T-helper 2 cell (primary cell): ENCODE measurements at places on chromosomes 3 and 15.

DNA sequence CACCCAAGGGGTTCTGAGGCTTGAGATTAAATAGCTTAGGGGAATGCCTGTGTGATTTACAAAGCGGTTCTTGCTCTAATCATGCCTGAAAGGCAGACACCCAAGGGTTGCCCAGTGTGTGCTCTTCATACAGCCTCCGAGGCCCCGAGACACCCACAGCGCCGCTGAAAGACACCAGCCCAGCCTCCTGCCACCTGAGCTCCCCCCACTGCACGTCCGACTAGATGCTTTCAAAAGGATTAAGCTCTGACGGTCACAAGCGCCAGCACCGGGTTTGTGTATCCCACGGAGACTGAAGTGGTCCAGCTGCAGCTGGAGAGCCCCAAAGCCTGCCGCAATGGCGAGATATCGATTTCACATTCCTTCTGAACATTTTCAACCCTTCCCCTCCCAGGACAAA lies 50.3 kb downstream of the SPATA12 start:
- DNase-seq = no peak

DNA sequence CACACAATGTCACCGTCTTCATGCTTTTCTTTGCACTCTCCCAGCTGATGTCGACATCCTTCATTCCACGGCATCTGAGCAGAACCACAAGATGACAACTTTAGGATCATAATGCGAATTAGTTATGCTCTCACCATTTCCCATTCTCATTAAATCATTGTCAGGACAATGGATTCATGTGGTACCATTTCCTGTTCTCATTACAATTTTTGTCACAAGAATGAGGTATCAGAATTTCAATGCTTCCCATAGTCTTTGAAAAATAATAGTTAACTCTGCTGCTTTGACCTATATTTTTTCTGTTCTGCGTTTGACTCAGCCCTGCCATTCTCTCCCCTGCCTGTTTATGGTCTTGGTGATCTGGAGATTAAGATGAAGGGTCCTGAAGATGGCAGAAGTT lies 175.7 kb upstream of the MDFIC2 start:
- DNase-seq = no peak

DNA sequence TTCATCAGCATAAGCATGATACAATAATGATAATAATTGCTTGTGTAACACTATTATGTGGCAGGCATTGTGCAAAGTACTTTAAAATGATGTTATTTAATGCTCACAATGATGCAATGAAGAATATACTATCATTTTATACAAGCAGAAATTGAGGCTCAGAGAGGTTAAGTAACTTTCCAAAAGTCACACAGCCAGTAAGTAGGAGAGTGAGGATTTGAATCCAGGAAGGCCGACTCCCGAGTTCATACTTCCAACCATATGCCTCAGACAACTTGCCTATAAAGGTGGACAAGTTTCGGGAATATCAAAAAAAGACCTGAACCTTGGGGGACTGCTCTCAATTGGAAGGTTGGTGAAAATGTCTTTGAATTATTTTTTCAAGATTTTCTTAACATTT lies 19.9 kb downstream of the RARB start:
- DNase-seq = no peak

- no peak for DNase-seq
Measured at GRCh38 chr15:85759376-85759775, 35.3 kb downstream of the KLHL25 start.

GRCh38 chr3:13347390-13347950 lies 72.7 kb downstream of the NUP210 start:
- no peak for DNase-seq

DNA sequence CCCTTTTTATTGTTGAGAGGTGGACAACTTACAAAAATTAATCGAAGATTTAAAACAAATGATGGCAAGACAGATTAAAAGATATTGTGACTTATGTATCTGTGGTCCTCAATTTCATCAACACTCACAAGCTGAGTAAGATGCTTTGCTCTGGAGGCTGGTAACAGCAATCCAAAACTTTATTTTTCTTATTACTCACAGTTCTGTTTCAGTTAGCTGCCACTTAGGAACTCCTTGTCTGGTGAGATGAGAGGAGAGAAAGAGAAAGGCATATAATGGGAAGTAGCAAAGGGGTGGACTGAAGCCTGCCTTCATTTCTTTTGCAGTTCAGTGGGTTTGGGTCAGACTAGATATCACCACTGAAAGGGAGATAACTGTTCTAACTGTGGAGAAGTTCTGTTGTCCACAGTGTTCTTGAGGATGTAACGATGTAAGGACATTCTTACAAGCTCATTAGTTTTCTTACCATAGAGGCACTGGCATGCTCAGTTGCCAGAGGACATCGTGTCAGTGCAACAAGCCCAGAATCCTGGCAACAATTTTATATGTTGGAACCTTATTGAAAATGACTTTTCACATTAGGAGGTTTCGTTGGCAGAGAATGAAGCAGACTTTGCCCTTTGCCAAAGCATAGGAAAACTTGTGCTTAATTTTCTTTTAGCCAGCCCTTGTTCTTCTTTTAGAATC lies 93.6 kb downstream of the PLCL2 start:
- DNase-seq = no peak

DNA sequence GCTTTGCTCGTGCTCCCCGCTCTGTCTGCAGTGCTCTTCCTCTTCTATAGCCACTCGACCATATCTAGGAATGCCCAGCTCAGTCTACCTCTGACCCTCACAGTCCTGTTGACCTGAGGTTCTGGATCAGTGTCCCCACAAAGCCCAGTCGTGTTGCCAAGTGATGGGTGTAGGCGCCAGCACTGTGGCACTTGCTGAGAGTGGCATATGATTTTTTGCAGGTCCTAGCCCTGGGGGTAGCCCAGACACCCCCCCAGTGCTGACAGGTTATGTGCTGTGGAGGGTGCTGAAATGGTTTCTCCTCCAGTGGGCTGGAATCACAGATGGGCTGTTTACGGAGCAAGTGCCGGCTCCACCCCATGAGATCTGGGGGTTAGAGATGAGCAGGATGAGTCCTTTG lies 32.5 kb downstream of the ACAD9 start:
- DNase-seq = no peak

DNA sequence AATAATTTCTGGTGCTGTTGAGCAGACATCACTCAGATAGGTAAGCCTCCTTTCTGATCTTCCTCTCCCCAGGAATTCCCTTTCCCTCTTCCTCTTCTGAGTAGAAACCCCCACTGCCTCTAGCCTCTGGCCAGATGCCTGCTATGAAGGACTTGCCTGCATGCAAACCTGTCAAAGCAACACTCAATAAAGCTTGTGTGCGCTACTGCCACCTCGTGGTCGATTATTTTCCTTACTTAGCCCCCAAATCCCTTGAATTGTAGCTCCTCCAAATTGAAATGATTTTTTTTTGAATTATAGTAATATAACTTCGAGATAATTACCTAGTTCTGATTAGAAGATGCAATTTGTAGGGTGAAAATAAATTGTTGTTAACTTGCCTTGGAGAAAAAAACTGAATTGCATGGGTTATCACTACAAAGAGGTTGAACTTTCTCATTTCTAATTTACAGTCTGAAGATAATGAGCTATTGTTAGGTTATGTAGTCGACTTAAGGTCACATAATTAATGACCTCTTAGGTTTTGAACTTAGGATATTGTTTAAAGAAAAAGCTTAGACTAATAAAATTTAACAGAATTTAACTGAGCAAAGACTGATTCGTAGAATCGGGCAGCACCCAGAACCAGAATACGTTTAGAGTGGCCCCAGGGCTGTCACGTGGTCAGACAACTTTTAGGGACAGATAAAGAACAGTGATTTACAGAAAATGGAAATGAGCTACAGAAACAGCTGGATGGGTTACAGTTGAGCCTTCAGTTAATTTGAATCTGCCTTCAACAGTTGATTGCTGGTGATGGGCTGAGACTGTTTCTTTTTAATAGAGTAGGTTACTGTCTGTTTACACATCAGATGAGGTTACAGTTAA lies 269.3 kb downstream of the ARPP21 start:
- DNase-seq = no peak

DNA sequence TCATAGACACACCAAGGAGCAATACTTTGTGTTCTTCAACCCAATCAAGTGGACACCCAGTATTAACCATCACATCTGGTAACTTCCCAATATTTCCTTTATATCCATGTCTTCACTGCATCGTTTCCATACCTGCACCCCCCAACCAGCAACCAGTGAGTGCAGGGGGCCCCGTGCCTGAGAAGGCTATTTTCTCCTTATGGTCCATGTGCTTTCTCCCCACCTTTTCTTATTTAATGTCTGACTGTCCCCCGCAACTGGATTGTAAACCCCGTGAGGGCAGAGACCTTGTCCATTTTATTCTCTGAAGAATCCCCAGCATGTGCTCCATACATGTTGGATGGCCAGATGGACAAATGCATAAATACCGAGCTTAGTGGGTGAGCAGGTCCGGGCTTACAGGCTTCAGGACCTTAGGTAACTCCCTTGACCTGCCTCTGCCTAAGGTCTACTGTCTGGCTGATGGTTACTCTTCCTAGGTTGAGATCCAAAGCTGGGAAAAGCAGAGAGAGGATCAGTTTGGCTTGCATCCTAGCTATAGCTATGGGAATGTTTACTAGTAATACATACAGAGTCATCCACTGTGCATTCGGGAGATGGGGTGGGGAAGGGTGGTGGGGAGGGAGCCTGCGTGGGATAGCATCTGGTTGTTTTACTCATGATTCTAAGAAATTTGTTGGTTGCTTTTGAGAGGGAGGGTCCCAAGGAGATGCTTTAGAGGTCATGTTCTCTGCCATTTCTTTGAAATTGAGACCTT lies 41.5 kb downstream of the PXYLP1 start:
- DNase-seq = no peak

- DNase-seq = no peak
Measured at GRCh38 chr3:21801631-21802030, 50.6 kb upstream of the ZNF385D start.

DNA sequence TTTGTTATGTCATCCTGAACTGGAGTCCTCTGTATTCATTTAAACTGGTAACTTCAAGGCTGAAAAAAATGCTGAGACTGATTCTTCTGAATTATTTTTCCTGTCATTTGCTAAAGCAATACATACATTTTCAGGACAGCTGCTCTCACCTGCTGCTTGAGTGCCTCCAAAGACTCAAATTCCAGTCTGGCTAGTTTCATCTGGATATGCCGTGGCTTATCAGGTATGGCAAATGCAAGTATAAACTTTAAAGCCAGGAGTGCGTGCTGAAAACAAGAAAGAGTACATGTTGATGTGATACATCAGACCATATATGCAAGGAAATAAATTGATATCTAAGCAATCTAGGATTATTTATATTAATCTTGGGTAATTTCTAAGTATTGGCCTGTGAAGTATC lies 146.1 kb downstream of the SNRK start:
- DNase-seq = no peak

DNA sequence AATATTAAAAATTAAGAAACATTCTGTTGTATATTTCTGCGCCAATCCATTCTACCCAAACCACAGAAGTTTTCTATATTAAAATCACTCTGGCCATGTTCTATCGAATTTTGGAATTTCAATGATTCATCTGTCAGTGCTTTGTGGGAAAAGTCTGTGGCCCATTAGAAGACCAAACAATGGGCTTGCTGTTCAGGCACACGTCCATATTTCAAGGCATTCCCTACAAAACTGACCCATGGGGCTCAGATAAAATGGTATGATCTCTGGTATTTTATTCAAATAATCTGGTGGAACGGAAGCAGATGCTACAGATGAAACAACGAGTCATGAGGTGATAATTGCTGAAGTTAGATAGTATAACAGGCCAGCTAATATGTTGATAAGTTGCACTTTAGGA lies 12.4 kb downstream of the NPHP3 start:
- DNase-seq = no peak

GRCh38 chr15:23877502-23878412 lies 190.7 kb upstream of the NDN start:
- DNase-seq = no peak

DNA sequence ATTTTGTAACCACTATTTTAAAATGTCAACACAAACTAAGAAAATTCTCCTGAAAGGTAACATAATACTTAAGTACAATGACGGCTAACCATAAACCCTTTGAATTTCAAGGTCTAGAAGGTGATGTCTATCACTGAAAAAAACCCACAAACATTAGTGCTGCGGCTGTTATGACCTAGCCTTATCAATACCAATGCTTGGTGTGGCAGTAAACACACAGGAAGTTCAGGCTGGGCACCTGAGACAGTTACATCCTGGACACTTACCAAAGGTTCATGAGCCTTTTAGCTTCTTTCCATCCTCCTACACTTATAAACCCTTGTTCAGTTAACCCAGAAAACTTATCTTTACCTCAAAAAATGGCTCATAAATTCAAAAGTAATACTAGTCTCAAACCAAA lies 5.8 kb downstream of the HSPBAP1 start:
- DNase-seq = peak; percentile 69

DNA sequence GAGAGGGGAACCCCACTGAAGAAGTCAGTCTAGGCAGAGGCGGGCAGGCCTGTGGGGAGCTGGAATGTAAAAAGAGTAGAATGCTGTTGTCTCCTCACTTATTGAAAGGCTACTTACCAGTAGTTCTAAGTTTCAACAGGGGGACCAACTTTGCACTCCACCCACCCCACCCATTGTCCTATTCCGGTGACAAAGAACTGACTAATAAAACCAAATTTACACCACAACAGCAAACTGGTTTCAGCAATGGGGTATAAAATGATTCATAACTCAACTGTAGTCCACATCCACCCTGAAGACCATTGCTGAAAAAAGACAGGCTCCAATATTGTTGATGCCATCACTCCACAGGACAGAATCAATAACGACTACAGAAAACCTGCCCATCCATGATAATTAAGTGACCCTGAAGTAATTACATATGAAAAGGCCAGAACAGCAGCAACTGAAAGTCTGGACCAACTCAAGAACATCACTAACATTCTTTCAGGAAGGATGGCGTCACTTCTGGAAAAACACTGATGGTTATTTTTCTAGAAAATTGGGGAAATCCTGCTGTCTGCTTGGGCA lies 80.2 kb downstream of the ABI3BP start:
- DNase-seq = no peak

- DNase-seq = no peak
Measured at GRCh38 chr3:68874551-68875348, 57.6 kb downstream of the TAFA4 start.

- no peak for DNase-seq
Measured at GRCh38 chr15:58137686-58138085, 495 bp upstream of the AQP9 start.

GRCh38 chr3:186603159-186603558 lies 9.7 kb upstream of the AHSG start:
- no peak for DNase-seq

GRCh38 chr15:80328496-80328895 lies 75.7 kb upstream of the ARNT2 start:
- DNase-seq = no peak
